ENCODE measurements at places on chromosomes 13 and 19. TPM values are rescaled to one million over a fixed set of nuclear protein-coding genes. Genes with fewer than 3 reads are reported as not detected.

Gene DNAJC3
- 14.1 TPM for total RNA-seq

Gene CEACAM20
- total RNA-seq, result not detected

Gene BST2
- total RNA-seq, result 44.8 TPM

Gene UBE2S
- total RNA-seq, result 159 TPM

Gene RASIP1
- 3.2 TPM for total RNA-seq

Gene TTC9B
- total RNA-seq, result not detected

Gene THSD8
- not detected for total RNA-seq

Gene ACTL9
- not detected for total RNA-seq

Gene HPN
- total RNA-seq, result 0.30 TPM

Gene ARID3A
- 68.7 TPM for total RNA-seq

Gene ZNF225
- 11.2 TPM for total RNA-seq

Data from neural progenitor cell (in vitro differentiated cells).